ENCODE measurements at places on chromosomes 3 and 15.

DNA sequence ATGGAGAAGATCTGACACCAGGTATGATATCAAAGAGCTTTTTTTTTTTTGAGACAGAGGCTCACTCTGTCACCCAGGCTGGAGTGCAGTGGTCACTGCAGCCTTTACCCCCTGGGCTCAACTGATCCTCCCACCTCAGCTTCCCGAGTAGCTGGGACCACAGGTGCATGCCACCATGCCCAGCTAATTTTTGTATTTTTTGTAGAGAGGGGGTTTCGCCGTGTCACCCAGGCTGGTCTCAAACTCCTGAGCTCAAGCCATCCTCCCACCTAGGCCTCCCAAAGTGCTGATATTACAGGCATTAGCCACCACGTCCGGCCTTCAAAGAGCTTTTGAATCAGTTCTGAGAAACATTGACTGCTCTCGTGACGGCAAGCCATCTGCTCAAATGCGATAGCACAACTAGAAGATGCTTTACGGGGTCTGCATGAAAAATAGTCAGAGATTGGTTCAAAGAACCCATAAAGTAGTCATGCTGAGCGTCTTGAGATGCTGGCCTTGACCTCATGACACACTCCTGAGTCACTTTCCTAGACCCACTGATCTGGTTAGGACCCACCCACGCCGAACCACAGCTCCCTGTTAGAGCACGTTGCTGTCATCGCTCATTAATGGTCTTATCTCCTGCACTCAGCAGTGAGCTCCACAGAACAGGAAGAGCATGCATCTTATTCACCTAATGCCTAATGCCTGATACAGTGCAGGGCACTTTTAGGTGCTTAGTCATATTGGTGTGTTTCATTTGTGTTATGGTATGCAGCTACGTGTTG lies 57.0 kb upstream of the NR2F2 start:
- DNase-seq, result no peak

- no peak for DNase-seq
These were observed 18.3 kb downstream of the CPB1 start for GRCh38 chr3:148845756-148846395.

GRCh38 chr15:79083154-79083553 lies 7.4 kb downstream of the RASGRF1 start:
- no peak for DNase-seq

- DNase-seq, result peak; percentile 90
These were observed at the start of gene ZNF501 for GRCh38 chr3:44729384-44729910. Gene ZNF501, plus strand, starts transcription at chr3:44729635. Its CDS starts 4,787 bp downstream, at chr3:44734422.

- no peak for DNase-seq
These were observed 712.5 kb downstream of the PLOD2 start for GRCh38 chr3:145448436-145448835.

DNA sequence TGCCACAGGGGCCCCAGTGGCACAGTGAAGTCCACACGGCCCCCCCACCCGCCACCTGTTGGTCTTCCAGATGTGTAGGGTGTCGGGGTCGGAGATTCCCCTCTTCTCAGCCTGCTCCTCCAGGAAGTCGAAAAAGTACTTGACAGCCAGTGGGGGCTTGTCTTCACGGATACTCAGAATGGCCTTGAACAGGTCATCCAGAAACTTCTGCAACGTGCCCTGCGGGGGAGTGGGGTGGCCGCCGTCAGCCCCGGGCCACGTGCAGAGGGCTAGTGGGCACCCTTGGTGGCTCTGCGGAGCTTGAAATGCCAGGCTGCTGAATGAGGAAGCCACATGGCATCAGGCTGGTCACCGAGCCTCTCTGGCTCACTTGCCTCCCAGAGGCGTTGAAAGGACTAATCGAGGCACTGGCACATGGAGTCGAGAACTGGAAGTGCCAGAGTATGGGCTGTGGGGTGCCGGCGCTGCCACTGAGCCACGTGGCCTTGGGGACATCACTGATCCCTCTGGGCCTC lies 16.6 kb downstream of the H1-8 start:
- DNase-seq, result no peak

DNA sequence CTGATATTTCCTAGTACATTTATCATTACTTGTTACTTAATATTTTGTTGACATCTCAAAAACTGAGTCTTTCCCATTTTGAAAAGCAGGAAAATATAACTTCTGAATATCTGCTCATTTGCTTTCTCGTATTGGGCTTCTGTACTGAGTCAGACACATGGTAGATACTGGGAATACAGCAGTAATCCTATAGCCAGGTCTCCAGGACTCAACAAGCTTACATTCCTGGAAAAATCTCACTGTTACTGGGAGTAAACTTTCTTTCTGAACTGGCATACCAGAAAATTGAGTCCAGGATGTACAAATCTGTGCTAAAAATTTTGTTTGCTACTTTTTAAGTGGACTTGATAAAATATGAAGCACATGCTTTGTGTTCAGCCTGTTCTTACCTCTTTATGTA lies 240.4 kb downstream of the RBMS3 start:
- no peak for DNase-seq

DNA sequence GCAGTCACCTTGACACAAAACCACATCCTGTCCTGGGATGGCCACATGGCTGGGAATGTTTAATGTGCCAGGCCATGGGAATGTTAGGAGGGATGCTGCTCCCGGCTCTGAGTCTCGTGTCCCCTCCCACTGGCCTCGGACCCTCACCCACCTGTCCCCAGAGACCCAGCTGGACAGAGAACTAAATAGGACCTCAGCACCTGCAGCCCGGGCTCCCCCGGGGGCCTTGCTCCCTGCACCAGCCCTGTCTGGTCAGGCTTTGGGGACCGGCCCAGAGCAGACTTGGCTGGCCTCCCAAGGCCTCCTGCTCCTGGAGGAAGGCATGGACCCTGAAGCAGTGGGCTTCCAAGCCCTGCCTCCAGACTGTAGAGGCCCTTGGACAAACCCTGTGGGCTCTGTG lies 100.0 kb upstream of the IQSEC1 start:
- no peak for DNase-seq

DNA sequence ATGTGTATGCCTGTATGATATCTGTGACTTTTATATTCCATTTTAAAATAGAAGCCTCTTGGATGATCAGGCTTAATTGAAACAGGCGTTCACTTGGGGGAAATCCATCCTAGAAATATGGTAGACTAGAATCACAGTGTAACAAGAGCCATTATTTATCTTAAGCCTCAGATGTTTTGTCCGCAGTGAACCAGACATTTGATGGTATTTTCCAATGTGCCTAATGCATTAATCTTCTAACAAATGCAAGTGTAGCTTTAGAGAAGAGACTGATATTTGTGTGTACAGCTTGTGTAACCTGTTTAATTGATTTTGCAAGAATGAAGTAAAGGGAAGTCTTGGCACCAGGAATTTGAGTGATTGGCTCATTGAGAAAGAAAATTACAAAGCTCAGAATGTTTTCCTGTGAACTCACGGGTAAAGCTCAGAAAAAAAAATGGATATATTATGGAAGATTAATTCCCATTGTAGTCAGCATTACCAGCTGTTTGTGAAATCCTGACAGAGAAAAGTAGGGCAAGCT lies 155.7 kb downstream of the SV2B start:
- DNase-seq, result no peak

- no peak for DNase-seq
These were observed 632.7 kb downstream of the NTRK3 start for GRCh38 chr15:87623832-87624231.

GRCh38 chr3:171356251-171356650 lies 104.0 kb downstream of the TNIK start:
- no peak for DNase-seq

DNA sequence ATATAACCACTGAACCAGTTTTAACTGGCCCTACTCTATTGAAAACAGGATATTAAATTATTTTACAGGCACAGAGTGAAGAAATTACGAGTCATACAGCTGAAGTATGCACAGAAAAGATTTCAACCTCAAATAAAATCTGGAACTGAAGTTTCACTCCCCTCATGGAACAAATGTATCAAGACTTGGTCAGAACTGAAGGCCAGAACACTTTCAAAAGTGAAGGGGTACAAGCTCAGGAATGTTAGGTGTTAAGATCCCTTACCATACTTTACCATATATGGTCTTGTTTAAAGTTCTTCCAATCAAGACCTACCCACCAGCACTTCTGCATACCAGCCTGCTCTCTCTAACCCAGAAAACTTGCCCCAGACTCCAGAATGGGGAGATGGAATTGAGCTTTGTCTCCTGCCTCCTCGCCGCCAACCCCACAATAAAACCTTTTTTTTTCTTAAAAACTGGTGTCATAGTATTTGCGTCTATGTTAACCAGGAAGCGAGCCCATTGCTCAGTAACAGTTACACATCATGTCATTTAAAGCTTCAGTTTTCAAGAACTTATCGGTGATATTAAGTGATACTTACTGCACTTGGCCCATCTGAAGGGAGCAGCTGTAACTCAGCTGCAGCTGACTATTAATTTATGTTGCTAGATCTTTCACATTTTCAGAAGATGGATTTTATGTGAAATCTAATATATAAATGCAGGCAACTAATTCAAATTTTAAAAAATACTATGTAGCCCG lies 59.9 kb downstream of the OXSM start:
- no peak for DNase-seq

GRCh38 chr15:90354986-90355385 lies 2.9 kb downstream of the ZNF774 start:
- DNase-seq, result no peak

- DNase-seq, result no peak
These were observed 1.3 kb upstream of the IL12A start for GRCh38 chr3:159987291-159987711.

DNA sequence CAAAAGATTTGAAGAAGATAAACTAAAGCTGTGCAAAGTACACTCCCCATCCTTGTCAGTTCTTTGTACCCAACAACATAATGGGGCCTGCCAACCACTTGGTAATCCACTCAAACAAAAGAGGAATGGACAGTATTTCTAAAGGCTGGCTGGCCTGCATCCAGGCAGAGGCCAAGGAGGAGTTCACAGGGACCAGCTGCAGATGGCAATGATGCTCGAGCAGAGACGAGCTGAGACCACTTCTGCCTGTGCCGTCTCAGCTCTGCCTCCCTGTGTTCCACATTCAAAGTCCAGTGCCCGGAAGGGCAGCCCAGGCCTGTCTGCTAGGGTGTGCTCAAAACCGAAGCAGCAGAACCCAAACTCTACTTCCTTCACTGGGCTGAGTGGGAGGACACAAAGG lies 14.3 kb downstream of the CXCR6 start:
- peak; percentile 82 for DNase-seq

DNA sequence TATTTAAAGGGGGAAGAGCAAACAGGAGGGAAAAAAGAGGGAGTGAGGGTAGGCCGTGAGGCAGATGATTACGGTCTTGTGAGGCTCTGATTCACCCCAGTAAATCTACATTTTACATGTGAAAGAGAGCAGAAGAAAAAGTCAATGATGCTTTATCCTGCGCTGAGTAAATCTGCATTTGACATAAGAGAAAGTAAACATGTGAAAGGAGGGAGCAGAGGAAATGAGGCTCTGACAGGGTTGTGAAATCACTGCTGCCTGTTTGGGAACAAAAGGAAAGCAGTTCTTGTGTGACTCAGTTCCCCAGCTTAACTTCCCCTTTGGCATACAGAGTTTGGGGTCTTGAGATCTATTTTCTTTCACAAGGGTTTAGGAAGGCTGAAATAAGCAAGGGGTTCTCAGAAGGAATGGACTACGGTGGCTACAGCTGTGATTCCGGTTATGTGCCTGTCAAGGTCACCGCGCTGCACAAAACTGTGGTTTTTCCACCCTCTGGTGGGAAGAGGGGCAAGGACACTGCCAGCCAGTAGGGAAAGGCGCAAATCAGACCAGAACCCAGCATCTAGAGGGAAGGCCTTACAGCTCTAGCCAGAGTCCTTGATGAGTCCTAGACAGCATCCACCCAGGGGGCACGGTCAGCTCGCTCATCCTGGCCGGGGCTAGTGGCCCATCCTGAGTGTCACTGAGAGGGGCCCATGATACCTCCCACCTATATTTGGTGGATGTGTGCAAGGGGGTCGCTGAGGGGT lies 18.9 kb upstream of the HCN4 start:
- no peak for DNase-seq

GRCh38 chr3:32421185-32421584 lies 29.5 kb downstream of the CMTM7 start:
- DNase-seq, result no peak

- DNase-seq, result no peak
These were observed 220.9 kb upstream of the CDIN1 start for GRCh38 chr15:36358523-36358922.

DNA sequence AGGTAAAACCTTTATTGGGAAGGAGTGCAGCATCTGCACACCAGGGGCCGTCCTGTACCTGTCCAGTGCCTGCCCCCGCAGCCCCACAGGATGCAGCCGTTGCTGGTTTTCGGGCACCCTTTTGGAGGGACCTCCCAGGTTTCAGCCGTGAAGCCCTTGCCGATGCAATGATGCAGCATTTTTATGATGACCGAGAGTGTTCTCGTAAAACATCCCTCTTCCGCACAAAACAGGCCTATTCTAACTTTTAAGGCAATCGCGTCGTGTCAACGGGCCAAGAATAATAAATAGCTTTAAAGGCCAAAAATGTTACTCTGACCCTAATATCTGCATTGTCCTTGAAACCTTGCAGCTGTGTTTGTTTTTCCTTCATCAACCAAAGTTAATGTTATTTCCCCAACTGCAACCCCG lies 126.1 kb downstream of the LRRK1 start:
- no peak for DNase-seq

GRCh38 chr3:45309876-45310275 lies 78.5 kb upstream of the LARS2 start:
- DNase-seq, result no peak

- DNase-seq, result no peak
These were observed 12.4 kb downstream of the PFN2 start for GRCh38 chr3:149958171-149958796.

- no peak for DNase-seq
These were observed at the start of gene PLCB2 for GRCh38 chr15:40307421-40308211. Gene PLCB2, minus strand, starts transcription at chr15:40307935. Its CDS starts 263 bp downstream, at chr15:40307672.

DNA sequence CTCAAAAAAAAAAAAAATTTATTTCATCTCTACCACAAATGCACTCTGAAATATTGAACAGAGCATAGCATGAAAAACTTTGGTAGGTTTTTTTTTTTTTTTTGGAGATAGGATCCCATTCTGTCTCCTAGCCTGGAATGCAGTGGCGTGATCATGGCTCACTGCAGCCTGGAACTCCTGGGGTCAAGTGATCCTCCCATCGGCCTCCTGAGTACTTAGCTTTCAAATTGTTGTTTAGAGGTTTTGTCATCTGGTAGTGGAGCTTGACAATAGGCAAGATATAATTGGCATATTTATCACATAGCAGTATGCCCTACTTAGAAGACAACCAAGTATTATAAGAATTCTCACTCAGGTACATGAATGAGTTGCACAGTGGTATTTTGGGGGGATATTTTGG lies 234.2 kb upstream of the ST8SIA2 start:
- no peak for DNase-seq

- DNase-seq, result no peak
These were observed 47.3 kb upstream of the LRRC58 start for GRCh38 chr3:120396469-120396868.

DNA sequence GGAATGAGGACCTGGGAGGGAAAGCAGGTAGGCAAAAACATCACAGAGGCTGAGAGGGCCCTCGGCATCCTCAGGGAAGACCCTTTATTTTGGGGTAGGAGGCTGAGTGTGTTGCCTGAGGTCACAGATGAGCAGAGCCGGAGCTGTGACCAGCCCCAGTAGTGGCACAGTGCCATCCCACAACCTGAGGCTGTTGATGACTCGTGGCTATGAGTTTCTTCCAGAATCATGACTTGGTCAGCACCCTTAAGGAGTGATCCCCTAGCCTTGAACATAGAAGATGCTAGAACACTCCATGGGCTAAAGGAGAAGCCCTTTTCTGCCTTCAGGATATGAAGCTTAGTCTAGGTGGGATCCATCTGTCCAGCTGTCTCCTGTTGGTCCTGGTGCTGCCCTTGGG lies 19.5 kb upstream of the CXCR6 start:
- DNase-seq, result no peak

- no peak for DNase-seq
These were observed 10.5 kb downstream of the ABI3BP start for GRCh38 chr3:100982710-100983109.

GRCh38 chr3:76871655-76872054 lies 168.2 kb upstream of the ROBO2 start:
- DNase-seq, result no peak

Measured in spinal cord (tissue), 10 donors.